Esophagus squamous epithelium (tissue), 5 donors: ENCODE measurements at places on chromosomes 6 and 20.
A peak's percentile ranks its signal among the peaks of the same experiment; 100 is the strongest.

- no peaks in the 10 kb centered on the region for H3K27me3 ChIP-seq
- no peak for DNase-seq
- H3K4me1 ChIP-seq, result no peaks in the 10 kb centered on the region
- H3K4me3 ChIP-seq, result no peak overlapping the region
These were observed 333.2 kb downstream of the ADGRB3 start for GRCh38 chr6:68968301-68968649.

DNA sequence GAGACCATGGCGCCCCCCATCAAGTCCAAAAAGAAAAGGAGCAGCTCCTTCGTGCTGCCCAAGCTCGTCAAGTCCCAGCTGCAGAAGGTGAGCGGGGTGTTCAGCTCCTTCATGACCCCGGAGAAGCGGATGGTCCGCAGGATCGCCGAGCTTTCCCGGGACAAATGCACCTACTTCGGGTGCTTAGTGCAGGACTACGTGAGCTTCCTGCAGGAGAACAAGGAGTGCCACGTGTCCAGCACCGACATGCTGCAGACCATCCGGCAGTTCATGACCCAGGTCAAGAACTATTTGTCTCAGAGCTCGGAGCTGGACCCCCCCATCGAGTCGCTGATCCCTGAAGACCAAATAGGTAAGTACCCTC is 41.7 kb upstream of the NAA20 start:
- H3K27me3 ChIP-seq, result no peaks in the 10 kb centered on the region
- H3K36me3 ChIP-seq, result no peaks in the 10 kb centered on the region
- peak overlapping the region; percentile 45 for H3K4me3 ChIP-seq

DNA sequence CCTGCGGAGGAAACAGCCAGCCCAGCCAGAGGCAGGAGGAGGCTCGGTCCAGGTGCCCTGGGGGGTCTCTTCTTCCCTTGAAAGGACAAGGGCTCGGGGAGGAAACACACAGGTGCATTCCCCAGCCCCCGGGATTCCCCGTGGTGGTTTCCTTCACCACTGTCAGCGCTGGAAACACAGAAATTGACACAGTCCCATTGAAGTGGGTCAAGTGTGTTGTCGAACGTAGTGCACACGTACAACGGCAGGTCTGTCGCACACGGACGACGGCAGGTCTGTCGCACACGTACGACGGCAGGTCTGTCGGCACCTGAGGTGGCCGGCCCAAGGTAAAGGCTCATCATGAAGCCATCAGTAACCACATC is 80.9 kb downstream of the DLL1 start:
- H3K27me3 ChIP-seq, result no peaks in the 10 kb centered on the region
- H3K4me3 ChIP-seq, result no peak overlapping the region
- no peak for DNase-seq
- H3K27ac ChIP-seq, result no peak overlapping the region
- H3K36me3 ChIP-seq, result no peaks in the 10 kb centered on the region
- no peaks in the 10 kb centered on the region for H3K4me1 ChIP-seq

DNA sequence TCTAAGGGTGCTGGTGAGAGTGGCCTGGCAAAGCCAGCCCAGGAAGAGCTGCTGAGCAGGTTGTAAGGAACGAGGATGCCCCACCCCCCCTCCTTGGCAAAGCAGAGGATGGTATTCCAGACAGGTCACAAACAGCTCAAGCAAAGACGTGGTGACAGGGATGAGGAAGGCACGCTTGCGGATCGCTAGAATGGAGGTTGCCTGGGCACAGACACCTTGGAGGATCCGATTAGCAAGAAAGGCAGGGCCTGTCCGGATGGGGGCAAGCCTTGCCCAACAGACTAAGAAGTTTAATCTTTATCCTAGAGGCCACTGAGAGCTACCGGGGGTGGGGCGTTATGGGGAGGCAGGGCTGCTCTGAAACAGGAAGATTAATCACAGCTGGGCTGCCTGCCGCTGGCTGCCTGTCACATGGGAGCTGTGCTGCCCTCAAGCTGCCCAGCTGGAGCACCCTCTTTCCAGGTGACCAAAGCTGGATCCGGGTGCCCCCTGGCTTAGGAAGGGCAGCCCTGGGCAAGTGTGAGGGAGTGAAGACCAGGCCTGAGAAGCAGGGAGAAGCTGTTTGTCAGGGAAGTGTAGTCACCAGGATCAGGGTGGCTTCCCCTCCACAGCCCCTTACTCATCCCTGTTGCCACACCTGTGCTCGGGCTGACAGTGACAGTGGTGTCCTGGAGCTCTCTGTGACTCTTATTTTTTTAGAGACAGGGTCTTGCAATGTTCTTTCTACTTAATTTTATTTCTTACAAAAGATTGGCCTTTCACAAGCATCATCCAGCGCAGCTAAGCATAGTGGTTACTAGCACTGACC is 9.1 kb upstream of the MAPK13 start:
- peak overlapping the region; percentile 70 for H3K27ac ChIP-seq
- no peak overlapping the region for H3K4me3 ChIP-seq
- no peaks in the 10 kb centered on the region for H3K27me3 ChIP-seq

DNA sequence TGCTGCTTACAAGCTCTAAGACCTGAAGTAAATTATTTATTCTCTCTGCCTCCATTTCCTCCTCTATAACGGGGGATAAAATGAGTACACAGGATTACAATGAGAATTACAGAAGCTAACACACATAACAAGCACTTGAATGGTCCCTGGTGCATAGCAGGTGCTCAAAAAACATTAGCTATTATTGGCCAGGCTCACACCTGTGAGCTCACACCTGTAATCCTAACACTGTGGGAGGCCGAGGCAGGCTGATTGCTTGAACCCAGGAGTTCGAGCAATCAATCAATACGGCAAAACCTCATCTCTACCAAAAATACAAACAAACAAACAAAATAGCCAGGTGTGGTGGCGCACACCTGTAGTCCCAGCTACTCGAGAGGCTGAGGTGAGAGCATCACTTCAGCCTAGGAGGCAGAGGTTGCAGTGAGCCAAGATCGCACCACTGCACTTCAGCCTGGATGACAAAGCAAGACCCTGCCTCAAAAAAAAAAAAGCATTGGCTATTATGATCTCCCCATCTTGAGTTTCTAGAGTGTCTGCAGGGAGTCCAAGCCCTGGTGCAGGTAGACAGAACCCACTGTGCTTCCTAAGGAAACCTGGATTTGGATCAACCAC is 68.1 kb downstream of the PREX1 start:
- no peak overlapping the region for H3K4me3 ChIP-seq
- H3K27ac ChIP-seq, result peak overlapping the region; percentile 65
- peaks cover 30% of the 10 kb centered on the region for H3K4me1 ChIP-seq
- H3K27me3 ChIP-seq, result no peaks in the 10 kb centered on the region
- no peak for DNase-seq

DNA sequence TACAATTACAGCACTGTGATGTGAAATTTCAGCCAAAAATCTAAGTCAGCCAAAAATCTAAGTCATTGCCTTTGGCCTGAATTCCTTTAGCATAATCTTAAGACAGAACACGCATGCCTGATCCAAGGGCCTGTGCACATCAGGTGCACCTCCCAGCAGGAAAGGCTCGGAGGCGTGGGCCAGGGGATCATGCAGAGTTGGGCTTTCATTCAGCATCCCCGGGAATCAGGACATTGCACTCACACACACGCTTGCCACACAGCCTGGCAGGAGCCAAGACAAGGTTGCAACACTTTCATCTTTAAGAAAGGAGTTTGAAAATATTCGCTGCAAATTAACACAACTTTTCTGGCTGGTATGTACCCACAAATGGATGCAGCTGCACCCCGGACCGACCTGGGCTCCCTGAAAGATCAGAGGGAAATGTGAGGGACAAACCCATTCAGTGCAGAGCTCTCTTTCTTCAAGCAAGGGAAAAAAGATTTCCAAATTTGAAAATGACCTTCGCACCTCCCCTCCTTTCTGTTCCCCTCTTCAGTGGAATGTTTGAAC is 48.8 kb downstream of the ERMARD start:
- peaks cover 13% of the 10 kb centered on the region for H3K4me1 ChIP-seq
- no peak overlapping the region for H3K4me3 ChIP-seq
- no peaks in the 10 kb centered on the region for H3K36me3 ChIP-seq
- H3K27me3 ChIP-seq, result peaks cover 20% of the 10 kb centered on the region
- no peak overlapping the region for H3K27ac ChIP-seq

GRCh38 chr6:127342946-127343808 is at the start of gene ECHDC1:
Gene ECHDC1, minus strand, starts transcription at chr6:127343609. Its CDS starts 12,581 bp downstream, at chr6:127331028.
- peak within 1 kb of the TSS; percentile 61 for H3K4me3 ChIP-seq
- no peaks in the 10 kb centered on the region for H3K27me3 ChIP-seq
- peak within 1 kb of the TSS; percentile 88 for H3K27ac ChIP-seq
- H3K36me3 ChIP-seq, result no peaks in the 10 kb centered on the region
- peaks cover 30% of the 10 kb centered on the region for H3K4me1 ChIP-seq

DNA sequence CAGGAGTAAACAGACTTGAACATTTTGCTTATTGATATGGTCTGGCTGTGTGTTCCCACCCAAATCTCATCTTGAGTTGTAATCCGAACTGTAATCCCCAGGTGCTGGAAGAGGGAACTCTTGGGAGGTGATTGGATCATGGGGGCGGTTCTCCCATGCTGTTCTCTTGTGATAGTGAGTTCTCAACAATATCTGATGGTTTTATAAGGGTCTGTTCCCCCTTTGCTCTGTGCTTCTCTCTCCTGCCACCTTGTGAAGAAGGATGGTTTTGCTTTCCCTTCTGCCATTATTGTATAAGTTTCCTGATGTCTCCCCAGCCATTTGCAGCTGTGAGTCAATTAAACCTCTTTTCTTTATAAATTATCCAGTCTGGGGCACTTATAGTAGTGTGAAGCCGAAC is 40.0 kb downstream of the MYLIP start:
- no peaks in the 10 kb centered on the region for H3K4me1 ChIP-seq
- H3K27me3 ChIP-seq, result no peaks in the 10 kb centered on the region
- H3K36me3 ChIP-seq, result no peaks in the 10 kb centered on the region
- no peak for DNase-seq
- no peak overlapping the region for H3K27ac ChIP-seq

GRCh38 chr6:166145751-166146150 is 21.9 kb downstream of the TBXT start:
- no peaks in the 10 kb centered on the region for H3K27me3 ChIP-seq
- no peaks in the 10 kb centered on the region for H3K36me3 ChIP-seq
- no peak overlapping the region for H3K27ac ChIP-seq
- no peak for DNase-seq
- no peaks in the 10 kb centered on the region for H3K4me1 ChIP-seq

- no peak for DNase-seq
- H3K27me3 ChIP-seq, result no peaks in the 10 kb centered on the region
- no peak overlapping the region for H3K27ac ChIP-seq
- H3K4me1 ChIP-seq, result no peaks in the 10 kb centered on the region
These were observed 125.6 kb downstream of the EYA2 start for GRCh38 chr20:47020231-47020630.

- H3K27ac ChIP-seq, result no peak overlapping the region
- no peaks in the 10 kb centered on the region for H3K4me1 ChIP-seq
- H3K27me3 ChIP-seq, result no peaks in the 10 kb centered on the region
- no peak for DNase-seq
- H3K36me3 ChIP-seq, result no peaks in the 10 kb centered on the region
These were observed 327.0 kb downstream of the KIF16B start for GRCh38 chr20:16246291-16246690.

DNA sequence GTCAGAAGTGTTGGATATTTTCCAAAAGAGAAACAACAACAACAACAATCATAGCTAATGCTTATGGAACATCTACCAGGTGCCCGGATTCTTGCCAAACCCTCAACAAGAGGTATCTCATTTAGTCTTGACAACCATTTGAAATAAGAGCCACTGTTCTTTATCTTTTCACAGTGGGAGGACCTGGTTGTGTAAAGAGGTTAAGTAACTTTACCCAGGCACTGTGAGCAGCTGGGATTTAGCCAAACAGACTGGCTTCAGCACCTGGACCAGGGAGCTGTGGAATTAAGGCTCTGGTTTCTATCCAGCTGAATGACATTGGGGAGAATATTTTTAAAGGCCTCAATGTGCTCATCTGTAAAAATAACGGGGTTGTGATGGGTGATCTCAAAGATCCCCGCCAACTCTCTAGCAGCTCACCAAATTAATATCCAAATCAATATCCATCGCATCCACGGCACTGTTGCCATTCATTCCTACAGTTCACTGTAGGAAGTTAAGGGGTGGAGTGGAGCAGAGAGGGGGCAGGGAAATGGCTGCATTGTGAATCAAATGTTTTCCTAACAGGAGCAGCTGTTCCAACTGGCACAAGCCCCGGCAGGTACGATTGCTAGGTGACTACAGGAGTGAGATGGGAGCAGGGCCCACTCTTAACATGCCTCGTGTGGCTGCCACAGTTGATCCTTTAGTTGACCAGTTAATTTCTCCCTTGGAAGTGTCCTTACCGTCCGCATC is 61.8 kb downstream of the GCNT2 start:
- no peaks in the 10 kb centered on the region for H3K36me3 ChIP-seq
- no peaks in the 10 kb centered on the region for H3K27me3 ChIP-seq
- H3K4me3 ChIP-seq, result no peak overlapping the region
- H3K27ac ChIP-seq, result no peak overlapping the region

- H3K4me3 ChIP-seq, result no peak overlapping the region
- H3K4me1 ChIP-seq, result peaks cover 10% of the 10 kb centered on the region
- H3K27me3 ChIP-seq, result no peaks in the 10 kb centered on the region
- H3K36me3 ChIP-seq, result no peaks in the 10 kb centered on the region
- no peak for DNase-seq
- H3K27ac ChIP-seq, result no peak overlapping the region
These were observed 43.7 kb upstream of the PMEPA1 start for GRCh38 chr20:57753332-57754164.

- H3K27ac ChIP-seq, result peak overlapping the region; percentile 98
- H3K4me3 ChIP-seq, result peak overlapping the region; percentile 72
- H3K36me3 ChIP-seq, result no peaks in the 10 kb centered on the region
- DNase-seq, result no peak
These were observed 6.1 kb upstream of the HSPA1B start for GRCh38 chr6:31821301-31822035.

- H3K27ac ChIP-seq, result peak overlapping the region; percentile 89
- H3K36me3 ChIP-seq, result no peaks in the 10 kb centered on the region
- DNase-seq, result no peak
- H3K27me3 ChIP-seq, result no peaks in the 10 kb centered on the region
- H3K4me3 ChIP-seq, result peak overlapping the region; percentile 44
- peaks cover 19% of the 10 kb centered on the region for H3K4me1 ChIP-seq
These were observed 203.3 kb downstream of the BCAS1 start for GRCh38 chr20:53866794-53867740.

DNA sequence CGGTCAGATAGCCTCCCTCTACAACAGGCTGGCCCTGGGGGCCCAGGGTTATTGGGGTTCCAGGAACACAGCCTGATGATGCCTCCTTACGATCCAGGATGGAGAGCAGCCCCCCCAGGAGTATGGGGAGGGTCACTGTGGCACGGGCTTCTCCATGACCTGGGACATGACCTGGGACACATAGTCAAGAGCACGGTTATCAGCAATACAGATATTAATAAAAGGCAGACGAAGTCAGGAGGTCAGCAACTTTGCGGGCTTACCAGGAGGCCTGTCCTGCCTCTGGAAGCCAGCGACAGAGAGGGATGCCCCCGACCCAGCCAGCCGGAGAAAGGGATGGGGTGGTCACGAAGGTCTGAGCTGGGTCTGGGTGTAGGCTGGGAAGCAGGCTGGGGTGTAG is 795 bp downstream of the MMP24OS start:
- peaks cover 63% of the 10 kb centered on the region for H3K4me1 ChIP-seq
- H3K4me3 ChIP-seq, result peak overlapping the region; percentile 94
- peaks cover 75% of the 10 kb centered on the region for H3K36me3 ChIP-seq
- no peaks in the 10 kb centered on the region for H3K27me3 ChIP-seq
